ENCODE measurements at places on chromosomes 7 and 10. TPM values are rescaled to one million over a fixed set of nuclear protein-coding genes. Genes with fewer than 3 reads are reported as not detected.
A peak's percentile ranks its signal among the peaks of the same experiment; 100 is the strongest.

FAM25C gene
- total RNA-seq, result not detected

UTF1 gene
- total RNA-seq, result not detected

NUTM2E gene
- 0.17 TPM for total RNA-seq

ANXA8L1 gene
- not detected for total RNA-seq

SLC26A5 gene
- not detected for total RNA-seq

PIK3AP1 gene
- total RNA-seq, result 111 TPM

C1GALT1 gene
- 30.0 TPM for total RNA-seq

NCF1 gene
- total RNA-seq, result 100 TPM

SP8 gene
- total RNA-seq, result not detected

NAT16 gene
- total RNA-seq, result not detected

UNCX gene
- total RNA-seq, result not detected

KCNMA1 gene
- not detected for total RNA-seq

CALCR gene
- total RNA-seq, result not detected

PLEKHS1 gene
- total RNA-seq, result not detected

PLEKHA8 gene
- 27.9 TPM for total RNA-seq

DNA sequence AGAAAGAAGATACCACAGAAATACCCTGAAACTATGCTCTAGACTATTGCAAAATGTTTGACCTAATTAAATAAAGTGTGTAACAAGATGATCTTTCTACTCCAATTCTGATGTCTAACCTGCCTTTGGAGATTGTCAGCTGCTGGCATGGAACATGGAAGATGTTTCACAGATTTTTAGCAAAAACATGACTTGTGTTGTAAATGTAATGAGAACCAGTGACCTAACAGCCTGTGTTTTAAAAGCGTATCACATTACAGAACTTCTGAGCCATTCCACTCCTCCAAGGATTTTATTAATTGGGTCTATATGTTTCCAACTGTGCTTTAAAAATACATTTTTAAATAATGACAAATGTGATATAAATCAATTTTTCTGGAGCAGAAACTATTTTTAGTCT is 526.3 kb upstream of the SEMA3D start:
- DNase-seq, result no peak

- no peak for DNase-seq
These were observed 363.3 kb downstream of the TYW1 start for GRCh38 chr7:67359900-67360299.

GRCh38 chr7:16460789-16461493 is 4.6 kb downstream of the SOSTDC1 start:
- no peak for DNase-seq

DNA sequence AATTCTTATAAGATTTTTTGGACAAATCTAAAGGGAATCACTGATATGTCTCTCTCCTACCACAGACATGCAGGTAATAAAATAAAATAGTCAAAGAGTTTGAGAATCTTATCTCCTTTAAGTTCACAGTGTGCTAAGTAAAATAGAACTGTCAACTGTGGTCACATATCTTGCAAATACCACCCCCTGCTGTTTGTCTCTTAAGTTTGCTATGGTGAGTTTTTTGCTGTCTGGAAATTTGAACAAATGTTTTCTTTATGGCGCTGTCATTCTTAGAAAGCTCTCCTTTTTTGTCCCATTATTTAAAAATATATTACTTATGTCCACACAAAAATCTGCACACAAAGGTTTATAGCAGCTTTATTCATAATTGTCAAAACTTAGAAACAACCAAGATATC is 19.6 kb downstream of the GIMAP5 start:
- DNase-seq, result no peak

GRCh38 chr10:1102416-1102815 is 46.2 kb downstream of the WDR37 start:
- DNase-seq, result no peak

DNA sequence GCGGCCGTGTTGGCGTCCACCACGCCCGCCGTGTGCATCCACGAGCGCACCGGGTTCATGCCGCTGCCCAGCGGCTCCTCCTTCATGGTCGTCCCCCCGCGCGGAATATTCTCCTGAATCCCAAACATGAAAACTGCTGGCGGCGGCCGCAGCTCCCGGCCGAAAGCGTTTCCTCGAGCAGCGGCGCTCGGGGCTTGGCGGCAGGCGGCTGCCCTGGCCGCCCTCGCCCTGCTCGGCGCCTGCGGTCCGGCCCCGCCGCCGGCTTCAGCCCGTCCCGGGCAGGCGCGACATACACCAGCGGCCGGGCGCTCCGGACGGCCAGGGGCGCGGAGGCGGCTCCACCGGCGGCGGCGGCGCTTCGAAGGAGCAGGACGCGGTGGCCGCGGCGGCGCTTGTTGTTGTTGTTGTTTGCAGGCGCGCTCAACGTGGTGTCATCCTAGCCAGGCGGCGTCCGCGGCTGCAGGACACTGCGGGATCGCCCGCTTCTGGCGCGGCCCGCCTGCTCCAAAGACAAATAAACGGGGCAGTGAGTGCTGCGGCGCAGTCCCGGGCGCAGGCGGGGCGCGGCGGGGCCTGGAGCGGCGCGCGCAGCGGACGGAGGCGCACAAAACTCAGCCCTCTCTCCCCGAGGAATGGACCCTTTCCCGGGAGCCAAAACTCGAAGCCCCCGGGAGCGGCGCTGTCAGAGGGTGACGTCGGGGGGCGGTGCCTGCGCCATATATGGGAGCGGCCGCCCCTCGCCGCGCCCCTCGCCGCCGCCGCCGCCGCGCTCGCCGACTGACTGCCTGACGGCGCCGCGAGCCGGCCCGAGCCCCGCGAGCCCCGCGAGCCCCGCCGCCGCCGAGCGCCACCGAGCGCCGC is at the start of gene EBF3:
Gene EBF3 (minus strand): TSS at position 634 of the 861 bp plus-strand sequence. CDS start 506 bp downstream, at position 128.
- DNase-seq, result no peak

GRCh38 chr10:71650397-71650796 is 69.2 kb downstream of the C10orf105 start:
- DNase-seq, result no peak

GRCh38 chr10:114654822-114655575 is 3.1 kb downstream of the ABLIM1 start:
- no peak for DNase-seq

GRCh38 chr7:142053988-142054387 is 57.5 kb upstream of the MGAM2 start:
- no peak for DNase-seq

- no peak for DNase-seq
These were observed 52.6 kb downstream of the RASGEF1A start for GRCh38 chr10:43214071-43214955.

DNA sequence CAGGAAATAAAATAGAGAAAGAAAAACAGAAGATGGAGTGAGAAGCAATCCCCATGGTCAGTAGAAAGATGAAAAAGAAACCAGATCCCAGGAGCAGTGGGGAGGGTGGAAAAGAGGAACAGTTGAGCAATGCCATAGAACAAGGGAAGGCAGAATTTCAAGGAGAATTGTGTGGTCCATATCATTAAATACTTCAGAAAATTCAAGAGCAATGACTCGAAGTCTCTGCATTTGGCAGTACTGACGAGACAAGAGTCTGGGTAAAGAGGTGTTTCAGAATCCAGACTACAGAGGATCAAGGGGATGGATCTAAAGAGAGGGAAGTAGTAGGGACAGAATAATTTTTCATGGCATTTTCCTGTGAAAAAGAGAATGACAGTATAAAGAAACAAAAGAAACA is 512.6 kb downstream of the PHTF2 start:
- no peak for DNase-seq

DNA sequence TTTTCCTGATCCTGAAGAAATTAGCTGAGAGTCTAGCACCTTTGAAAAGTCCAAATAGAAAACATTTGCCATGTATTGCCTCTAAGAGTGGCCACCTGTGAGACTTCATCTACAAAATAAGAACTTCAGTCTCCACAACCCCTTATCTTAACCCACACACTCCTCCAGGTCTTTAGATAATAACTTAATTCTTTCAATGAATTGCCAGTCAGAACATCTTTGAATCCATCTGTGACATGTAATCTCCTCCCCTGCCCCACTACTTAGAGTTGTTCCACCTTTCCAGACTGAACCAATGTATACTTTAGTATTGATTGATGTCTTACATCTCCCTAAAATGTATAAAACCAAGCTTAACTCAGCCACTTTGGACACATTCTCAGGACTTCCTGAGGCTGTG is 84.4 kb upstream of the FAM171A1 start:
- no peak for DNase-seq

GRCh38 chr7:19397911-19398310 is 252.7 kb upstream of the FERD3L start:
- no peak for DNase-seq

GRCh38 chr10:124909563-124909962 is 32.4 kb upstream of the ZRANB1 start:
- no peak for DNase-seq

DNA sequence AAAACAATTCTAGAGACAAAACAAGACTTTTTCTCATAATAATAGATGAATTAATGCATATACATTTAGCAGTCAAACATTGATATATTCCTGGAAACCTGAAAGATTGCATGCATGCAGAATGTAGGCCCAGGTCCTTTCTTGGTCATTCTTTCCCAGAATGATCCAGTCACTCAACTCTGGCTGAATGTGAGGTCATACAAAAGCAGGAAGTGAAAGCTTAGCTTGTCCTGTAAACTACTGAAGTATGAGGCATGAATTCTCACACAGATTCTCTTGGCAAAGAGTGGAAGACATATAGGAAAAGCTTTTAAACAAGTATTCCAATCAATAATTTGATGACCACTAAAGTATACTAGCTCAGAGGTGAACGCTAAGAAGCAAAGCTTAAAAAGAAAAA is 253.9 kb downstream of the PPP1R3A start:
- DNase-seq, result no peak

DNA sequence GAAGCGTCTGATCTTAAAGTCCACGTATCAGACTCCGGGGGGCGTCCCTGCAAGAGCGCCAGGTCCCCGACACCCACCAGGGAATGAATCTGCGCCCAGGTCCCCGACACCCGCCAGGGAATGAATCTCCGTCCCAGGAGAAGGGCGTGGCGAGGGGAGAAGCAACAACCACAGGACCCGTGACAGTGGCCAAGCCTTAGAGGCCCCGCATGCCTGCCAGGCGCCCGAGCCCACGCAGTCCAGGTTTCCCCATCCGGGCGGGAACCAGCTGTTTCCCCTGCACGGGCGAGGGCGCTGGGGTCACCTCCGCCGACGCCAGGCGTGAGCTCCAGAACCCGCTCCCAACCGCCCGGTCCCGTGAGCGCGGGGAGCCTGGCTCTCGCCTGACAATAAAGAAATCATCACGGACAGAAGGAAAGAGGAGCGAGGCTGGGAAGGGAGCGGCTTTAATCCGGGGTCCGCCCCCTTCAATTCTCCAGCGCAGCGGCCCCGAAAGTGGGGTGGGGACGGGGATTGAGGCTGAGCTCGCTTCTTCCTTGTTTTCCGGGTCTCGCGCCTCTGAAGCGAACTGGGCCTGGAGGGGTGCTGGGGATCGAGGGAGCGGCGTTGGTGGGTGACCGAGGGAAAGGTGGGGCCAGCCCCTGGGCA is 29.0 kb upstream of the BMS1 start:
- no peak for DNase-seq

- DNase-seq, result no peak
These were observed 48.4 kb upstream of the INPP5A start for GRCh38 chr10:132489053-132489703.

GRCh38 chr7:146660839-146661238 is 544.2 kb downstream of the CNTNAP2 start:
- DNase-seq, result no peak

- no peak for DNase-seq
These were observed 16.2 kb downstream of the BPGM start for GRCh38 chr7:134662871-134663205.

- no peak for DNase-seq
These were observed 39.2 kb downstream of the CH25H start for GRCh38 chr10:89167915-89168314.

GRCh38 chr10:75430000-75430763 is 1.2 kb upstream of the LRMDA start:
- DNase-seq, result peak; percentile 8

GRCh38 chr10:8075282-8076260 is 21.1 kb downstream of the GATA3 start:
- DNase-seq, result no peak

GRCh38 chr7:116740755-116741462 is 68.9 kb downstream of the MET start:
- DNase-seq, result no peak

GRCh38 chr7:75922966-75923603 is 8.1 kb downstream of the POR start:
- DNase-seq, result no peak

DNA sequence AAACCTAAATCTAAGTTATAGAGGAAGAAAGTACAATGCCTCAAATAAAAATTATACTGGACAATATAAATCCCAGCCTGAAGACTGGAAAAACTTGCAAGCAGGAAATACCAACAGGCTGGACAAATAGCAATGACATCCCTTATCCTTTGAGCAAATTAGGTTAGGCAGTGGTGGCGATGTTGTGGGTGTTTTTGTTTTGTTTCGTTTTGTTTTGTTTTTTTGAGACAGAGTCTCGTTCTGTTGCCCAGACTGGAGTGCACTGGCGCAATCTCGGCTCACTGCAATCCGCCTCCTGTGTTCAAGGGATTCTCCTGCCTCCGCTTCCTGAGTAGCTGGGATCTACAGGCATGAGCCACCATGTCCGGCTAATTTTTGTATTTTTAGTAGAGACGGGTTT is 57.3 kb upstream of the TES start:
- no peak for DNase-seq

- no peak for DNase-seq
These were observed 5.9 kb upstream of the IL6 start for GRCh38 chr7:22720791-22721786.

DNA sequence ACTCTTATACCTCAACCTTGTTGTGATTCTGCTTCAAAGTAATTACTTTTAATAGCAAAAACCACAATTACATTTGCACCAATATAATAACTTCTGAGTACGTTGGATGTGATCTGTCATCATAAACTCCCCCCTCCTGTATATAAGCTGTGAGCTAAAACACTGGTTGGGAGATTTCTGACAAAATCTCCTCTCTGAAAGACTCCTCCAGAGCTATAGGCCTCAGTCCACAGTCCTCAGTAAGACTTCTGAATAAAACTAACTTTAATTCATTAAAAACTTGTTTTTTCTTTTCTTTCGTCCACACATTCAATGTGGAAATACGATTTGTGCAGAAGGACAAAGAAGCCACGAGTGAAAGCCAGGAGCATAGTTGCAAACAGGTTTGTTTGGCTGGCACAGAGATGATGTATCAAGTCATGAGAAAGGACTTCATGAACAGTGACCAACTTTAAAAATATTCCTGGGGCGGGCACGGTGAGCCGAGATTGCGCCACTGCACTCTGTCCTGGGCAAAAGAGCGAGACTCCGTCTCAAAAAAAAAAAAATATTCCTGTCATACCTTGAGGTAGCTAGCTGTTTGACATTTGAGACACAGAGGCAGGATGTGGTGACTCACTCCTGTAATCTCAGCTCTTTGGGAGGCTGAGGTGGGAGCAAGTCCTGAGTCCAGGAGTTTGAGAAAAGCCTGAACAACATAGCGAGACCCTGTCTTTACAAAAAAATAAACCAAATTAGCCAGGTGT is 91.1 kb upstream of the ARHGAP21 start:
- no peak for DNase-seq

- no peak for DNase-seq
These were observed 252.3 kb downstream of the CXCL12 start for GRCh38 chr10:44132361-44133289.

All from OCI-LY7 (cell line).